Activated T-helper 1 cell treated with anti-CD3 and anti-CD28 coated beads, Interleukin-2, amount 50 U/mL, for 16 hours (primary cell): ENCODE measurements at places on chromosomes 4 and X.

DNA sequence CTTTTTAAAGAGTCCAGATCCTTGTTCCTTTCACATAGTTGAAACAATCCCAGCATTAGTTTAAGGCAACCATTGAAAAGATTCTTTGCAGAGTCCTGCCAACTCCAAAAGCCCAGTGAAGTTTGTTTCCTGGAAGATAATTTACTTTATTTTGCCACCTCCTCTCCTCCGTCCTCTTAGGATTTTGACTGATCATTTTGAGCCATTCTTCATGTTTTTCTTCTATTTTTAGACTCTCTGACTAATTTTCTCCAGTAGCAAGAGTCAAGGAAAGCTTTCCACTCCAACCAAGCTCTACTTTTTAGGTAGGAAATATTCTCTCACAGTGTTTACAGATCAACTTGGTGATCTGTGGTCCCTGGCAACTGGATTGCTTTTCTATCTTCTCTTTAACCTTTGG lies 10.3 kb downstream of the NCBP2L start:
- DNase-seq, result no peak

DNA sequence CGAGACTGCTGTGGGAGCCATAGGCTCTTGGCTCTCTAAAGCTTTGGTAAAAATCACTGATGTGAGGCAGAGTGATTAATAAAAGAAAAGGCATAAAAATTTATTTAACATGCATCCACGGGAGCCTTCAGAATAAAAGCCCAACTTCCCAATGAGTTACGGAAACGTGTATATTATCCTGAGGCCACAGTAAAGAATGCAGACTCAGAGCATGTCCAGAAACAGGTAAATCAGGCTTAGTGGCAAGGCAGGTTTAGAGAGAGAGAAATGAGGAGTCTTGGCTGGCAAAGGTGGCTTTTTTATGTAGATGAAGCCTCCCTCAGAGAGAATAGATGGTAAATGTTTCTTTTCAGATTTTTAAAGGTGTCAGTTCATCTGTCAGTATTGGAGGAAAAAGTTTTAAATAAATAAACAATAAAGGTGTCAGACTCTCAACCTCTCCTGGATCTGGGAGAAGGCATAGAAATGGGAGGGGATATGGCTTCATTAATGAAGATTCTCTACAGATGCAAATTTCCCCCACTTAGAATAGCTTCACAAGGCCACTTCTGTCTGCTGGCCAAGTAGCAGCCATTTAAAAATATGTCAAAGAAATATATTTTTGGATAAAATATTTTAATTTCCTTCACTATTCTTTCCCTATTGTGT lies 24.0 kb downstream of the C4orf51 start:
- DNase-seq, result no peak

GRCh38 chrX:131828482-131828881 lies 194.6 kb upstream of the STK26 start:
- DNase-seq, result no peak

- DNase-seq, result no peak
Observed at GRCh38 chr4:183447646-183448045, 3.2 kb downstream of the CDKN2AIP start.
